ENCODE measurements at places on chromosomes 7 and 10.

GRCh38 chr10:118580702-118581101 lies 14.7 kb downstream of the PRLHR start:
- DNase-seq = no peak

GRCh38 chr10:128873411-128874054 lies 593.5 kb upstream of the MGMT start:
- no peak for DNase-seq

- no peak for DNase-seq
These were observed 295.0 kb upstream of the IGFBP3 start for GRCh38 chr7:46215987-46216567.

DNA sequence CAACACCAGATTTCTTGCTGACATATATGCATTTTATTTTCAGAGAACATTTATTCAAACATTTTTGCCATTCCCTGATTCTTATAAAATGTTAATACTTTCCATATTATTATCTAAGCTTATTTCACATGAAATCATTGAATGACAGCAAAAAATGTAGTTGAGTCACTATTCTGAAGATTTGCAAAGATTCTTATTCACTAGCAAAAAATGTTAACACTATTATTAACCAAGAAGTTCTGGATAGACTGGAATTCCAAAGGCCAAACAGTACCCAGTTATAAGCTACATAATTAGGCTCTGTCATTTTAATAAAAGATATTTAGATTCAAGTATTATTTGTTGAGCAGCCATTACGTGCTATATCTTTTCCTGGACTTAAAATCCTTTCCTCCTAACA lies 4.3 kb downstream of the GSTO2 start:
- DNase-seq = no peak

DNA sequence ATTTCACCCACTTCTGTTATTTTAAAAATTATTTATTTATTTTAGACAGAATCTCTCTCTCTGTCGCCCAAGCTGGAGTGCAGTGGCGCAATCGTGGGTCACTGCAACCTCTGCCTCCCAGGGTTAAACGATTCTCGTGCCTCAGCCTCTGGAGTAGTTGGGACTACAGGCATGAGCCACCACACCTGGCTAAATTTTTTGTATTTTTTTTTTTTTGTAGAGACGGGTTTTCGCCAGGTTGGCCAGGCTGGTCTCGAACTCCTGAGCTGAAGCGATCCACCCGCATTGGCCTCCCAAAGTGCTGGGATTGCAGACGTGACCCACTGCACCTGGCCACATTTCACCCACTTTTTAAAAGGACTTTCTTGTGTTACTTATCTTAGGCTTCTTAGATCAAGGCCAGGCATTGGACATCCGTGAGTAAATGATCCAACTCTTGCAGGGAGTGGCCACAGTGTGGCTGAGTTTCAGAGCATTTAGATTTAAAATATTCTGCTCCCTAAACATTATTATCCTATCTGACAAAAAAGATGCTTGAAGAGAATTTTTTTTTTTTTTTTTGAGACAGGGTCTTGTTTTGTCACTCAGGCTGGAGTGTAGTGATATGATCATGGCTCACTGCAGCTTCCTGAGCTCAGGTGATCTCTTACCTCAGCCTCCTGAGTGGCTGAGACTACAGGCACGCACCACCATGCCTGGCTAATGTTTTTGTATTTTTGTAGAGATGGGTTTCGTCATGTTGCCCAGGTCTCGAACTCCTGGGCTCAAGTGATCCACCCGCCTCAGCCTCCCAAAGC lies 14.4 kb downstream of the SNX10 start:
- DNase-seq = no peak

GRCh38 chr10:86100581-86101061 lies 266.0 kb downstream of the GRID1 start:
- DNase-seq = no peak

- no peak for DNase-seq
These were observed 37.7 kb downstream of the RABGEF1 start for GRCh38 chr7:66778201-66778600.
